ENCODE measurements at places on chromosomes 6 and 20.
A peak's percentile ranks its signal among the peaks of the same experiment; 100 is the strongest.

DNA sequence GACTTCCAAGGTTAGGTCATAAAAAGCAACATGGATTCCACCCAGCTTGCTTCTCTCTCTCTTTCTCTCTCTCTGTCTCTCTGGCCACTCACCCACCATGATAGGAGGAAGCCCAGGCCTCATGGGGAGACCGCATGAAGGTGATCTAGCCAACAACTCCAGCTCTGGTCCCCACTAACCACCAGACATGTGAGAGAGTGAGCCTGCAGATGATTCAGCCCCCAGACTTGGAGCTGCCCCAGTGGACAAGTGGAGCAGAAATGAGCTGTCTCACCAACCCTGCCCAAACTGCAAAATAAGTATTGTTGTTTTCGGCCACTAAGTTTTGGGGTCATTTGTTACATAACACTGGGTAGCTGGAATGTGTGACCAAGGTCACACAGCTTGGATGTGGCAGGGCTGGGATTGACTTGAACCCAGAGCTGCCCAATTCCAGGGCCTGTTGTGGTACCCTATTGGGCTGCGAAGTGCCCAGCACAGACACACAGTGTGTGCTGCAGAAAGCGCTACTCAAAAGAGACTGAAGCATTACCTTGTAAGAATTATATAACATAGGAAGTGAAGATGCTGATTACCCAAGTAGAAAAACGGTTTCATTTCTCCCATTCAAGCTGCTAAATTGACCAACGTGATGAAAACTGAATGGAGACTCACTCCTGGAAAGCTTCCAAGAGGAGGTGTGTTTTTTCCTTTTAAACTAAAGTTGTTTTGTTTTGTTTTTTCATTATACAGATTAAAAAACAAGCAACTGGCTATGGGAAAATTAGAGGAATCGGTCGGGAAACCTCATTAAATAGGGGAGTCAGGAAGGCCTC lies 9.1 kb upstream of the TLDC2 start:
- ATAC-seq, result no peak

DNA sequence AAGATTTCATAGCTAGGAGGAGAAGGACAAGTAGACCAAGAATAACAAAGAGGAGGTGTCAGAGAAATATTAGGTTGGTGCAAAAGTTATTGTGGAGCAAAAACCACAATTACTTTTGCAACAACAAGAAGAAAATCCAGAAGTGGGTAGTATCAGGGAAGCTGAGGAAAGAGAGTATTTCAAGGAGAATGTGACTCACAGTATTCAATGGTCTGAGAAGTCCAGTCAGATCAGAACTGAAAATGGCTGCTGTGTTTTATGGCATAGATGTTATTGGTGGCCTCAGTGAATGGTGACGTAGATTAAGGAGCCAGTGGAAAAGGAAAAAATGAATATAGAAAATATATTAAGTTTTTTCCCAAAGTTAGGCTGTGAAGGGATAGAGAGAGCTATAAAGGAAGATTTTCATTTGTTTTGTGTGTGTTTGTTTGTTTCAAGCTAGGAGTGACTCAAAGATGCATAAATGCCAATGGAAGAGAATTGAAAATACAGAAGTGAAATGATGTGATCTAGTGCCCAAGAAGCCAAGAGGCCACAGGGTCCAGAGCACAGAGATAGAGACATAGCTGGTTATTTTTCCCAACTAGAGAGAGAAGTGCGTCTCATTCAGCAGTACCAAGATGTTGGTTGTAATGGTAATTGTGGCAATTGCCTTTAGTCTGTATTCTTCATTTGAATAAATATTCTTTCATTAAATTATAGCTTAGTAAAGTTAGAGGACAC lies 112.8 kb downstream of the ADTRP start:
- ATAC-seq, result no peak

DNA sequence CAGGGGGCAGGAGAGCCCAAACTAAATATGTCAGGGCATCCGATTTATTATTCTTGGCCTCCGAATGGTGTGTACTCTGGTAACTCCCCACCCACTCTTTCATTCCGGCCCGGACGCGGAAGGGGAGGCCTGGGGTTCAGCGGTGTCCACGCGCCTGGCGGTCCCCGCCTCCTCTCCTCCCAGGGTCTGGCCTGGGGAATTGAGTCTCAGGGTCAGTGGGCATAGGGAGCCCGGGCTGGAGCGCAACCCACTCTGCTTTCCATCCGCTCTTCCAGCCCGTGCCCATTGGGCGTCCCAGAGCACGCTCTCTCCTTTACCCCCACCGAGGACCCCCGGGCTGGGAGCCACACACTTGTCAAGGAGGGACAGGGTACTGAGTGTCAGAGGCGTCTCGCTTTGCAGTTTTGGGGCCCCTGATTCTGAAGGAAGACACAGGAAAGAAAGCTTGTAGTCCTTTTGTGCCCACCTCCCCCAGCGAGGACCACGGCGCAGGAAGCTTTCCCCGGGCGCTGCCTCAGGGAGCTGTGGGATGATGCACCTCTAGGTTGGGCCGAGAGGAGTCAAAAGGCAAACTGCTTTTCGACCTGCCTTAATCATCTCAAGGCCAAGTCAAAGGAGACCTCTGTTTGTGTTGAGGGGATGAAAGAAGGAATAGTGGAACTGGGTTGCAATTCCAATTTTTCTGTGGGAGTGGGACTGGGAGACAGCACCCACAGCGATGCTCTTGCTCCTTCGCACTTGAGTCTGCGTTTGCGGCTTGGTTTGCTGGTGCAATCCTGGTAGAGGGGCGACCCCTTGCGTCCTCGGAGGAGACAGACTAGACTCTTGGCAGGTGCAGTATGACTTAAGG lies 2.5 kb downstream of the RSPO3 start:
- peak; percentile 67 for ATAC-seq

- ATAC-seq, result no peak
Observed at GRCh38 chr20:47309394-47309793, 47.1 kb downstream of the ZMYND8 start.

GRCh38 chr6:138963531-138963930 lies 24.5 kb downstream of the REPS1 start:
- ATAC-seq, result no peak

DNA sequence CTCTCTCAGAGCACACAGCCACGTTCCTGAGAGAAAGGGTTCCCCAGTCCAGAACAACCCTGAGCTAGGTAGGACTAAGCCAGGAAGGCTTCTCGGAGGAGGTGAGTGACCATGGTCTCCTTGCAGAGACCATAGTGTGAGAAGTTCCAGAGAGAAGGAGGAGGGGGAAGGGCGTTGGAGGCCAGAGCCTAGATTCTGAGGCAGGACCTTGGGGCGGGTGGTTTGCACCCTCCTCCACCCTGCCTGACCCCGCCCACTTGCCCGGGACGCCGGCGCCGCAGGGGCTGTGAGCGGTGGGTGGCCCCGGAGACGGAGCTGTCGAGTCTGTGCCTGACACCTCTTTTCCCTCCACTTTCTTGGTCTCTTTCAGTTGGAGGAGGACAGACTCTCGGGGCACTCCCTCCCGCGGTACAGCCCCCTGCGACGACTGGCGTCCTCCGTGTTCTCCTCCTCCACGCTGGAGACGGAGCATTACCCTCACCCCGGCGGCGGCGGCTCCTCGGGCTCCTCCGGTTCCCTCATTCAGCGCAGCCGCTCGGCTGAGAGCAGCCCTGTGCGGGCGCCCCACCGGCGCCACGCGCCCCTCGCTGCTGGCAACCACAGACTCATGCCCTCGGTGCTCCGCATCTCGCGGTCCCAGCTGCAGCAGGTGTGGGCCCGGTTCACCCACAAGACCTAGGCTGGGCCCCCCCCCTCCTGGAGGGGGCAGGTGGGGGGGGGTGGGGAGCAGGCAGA lies 26.2 kb downstream of the TTBK1 start:
- peak; percentile 46 for ATAC-seq

GRCh38 chr6:136173519-136174507 lies 76.3 kb downstream of the MTFR2 start:
- ATAC-seq, result no peak

GRCh38 chr20:64130271-64130670 lies 22.9 kb upstream of the NPBWR2 start:
- no peak for ATAC-seq

DNA sequence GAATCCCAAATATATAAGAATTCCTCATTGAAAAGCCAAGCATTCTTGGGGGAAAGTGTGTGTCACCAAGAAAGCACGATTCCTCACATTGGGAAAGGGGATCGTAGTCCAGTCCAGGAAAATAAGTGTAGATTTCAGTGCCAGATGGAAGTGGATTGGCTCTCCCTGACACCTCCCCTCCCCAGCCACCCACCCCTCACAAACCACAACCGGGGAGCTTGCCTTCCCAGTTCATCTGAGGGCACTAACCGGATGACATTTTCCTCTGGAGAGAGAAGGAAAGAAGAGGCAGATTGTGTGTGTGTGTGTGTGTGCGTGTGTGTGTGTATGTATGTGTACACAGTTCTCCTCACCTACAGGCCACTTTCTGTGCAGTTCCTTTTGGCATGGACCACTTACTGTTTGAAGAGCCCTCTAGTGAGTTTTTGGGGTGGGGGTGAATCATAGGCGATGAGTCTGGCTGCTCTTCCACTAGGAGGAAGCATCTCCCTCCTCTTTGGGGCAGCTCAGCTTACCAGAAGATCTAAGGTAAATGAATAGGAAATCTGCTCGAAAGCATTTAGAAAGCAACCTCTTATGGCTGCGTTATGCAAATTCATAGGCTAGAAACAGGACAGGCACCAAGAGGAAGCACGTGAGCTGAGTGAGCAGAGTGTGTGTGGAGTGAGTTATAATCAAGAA lies 20.8 kb downstream of the DAAM2 start:
- ATAC-seq, result peak; percentile 44

- no peak for ATAC-seq
Observed at GRCh38 chr6:32963866-32964265, 4.5 kb upstream of the BRD2 start.

DNA sequence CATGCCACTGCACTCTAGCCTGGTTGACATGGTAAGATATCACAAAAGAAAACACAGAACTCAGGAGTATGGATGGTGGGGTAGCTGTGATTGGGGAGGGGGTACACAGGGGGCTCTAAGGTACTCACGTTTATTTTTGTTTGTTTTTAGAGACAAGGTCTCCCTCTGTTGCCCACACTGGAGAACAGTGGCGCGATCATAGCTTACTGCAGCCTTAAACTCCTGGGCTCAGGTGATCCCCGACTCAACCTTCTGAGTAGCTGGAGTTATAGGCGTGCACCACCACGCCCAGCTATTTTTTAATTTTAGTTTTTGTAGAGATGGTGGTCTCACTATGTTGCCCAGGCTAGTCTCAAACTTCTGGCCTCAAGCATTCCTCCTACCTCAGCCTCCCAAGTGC lies 29.3 kb downstream of the BCL2L1 start:
- no peak for ATAC-seq

GRCh38 chr20:1565461-1565860 lies 8.0 kb upstream of the SIRPD start:
- ATAC-seq, result no peak

DNA sequence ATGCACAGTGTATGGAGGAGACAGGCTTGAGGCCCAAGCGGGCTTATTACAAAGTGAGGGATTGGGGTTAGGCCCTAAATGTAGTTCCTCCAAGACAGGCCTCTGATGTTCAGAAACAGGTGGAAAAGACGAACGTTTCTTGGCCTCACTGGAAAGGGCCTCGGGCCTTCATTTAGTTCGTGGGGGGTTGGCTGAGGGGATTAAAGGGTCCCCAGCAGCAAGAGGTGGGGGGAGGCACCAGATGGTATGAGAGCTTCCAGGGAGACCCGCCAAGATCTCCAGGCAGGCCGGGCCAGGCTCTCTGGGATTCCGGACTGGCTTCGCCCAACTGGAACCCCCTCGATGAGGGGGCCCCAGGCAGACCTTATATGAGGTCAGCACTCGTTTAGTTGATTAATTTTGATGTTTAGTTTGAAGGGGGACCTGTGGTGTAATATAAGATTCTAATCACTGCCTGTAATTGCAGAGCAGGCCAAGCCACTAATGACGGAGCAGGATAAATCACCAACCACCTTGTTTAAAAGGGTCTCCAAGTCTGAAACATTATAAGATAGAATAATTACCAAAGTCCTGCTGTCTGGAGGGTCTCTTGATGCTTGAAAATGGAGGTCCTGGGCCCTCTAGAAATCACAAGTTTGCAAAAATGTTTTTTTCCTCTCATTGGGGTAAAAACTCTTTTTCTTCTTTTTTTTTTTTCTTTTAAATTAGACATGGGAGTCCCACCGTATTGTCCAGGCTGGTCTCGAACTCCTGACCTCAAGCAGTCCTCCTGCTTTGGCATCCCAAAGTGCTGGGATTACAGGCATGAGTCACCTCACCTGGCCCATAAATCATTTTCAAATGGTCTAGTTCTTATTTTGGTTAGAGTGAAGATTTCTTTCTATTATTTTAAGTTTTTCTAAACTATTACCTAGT lies 2.2 kb downstream of the HMGA1 start:
- no peak for ATAC-seq

DNA sequence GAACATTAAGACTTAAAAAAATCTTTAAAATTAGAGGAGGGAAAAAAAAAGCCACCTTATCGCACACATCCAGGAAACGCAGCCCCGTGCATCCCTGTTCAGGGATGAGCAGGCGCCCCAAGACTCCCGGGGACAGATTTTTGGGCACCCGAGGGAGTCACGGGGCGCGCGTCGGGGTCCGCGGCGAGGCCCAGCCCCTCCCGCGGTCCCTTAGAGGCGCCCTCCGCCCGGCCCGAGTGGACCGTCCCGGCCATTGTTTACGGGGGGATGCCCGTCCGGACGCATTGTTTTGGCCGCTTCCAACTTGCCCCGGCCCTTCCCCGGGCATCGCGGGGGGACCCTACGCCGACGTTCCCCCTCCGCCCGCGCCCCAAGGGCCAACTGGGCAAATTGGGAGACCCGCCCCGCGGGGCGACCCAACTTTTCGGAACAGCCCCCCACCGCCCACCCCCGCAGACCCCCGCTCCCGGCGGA lies 610 bp downstream of the ZNF217 start:
- ATAC-seq, result no peak

GRCh38 chr6:143179096-143179495 lies 118.4 kb downstream of the AIG1 start:
- no peak for ATAC-seq

DNA sequence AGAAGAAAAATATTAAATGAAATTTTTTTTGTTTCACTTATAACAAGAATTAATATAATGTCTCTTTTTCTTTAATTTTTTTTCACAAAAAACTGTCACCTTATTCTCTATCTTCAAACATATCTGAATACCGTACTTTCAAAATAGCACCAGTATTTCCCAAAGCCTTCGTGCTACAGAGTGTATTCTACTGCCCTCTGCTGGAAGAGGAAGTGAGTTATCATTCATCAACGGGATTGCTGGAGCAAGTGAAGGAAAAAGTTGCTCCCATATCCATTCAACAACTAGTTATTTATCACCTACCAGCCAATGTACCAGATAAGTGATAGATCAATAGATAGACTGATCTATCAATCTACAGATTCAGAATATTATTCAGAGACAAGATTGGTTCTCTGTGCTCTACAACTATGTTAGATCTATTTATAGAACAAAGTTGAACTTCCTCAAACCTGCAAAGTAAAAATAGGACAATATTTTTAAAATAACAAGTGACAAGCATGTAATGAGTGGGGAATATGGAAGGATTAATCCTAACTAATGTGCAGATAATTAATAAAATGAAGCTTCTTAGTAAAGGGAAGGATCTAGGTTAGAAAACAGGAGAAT lies 26.7 kb upstream of the TFAP2B start:
- no peak for ATAC-seq

DNA sequence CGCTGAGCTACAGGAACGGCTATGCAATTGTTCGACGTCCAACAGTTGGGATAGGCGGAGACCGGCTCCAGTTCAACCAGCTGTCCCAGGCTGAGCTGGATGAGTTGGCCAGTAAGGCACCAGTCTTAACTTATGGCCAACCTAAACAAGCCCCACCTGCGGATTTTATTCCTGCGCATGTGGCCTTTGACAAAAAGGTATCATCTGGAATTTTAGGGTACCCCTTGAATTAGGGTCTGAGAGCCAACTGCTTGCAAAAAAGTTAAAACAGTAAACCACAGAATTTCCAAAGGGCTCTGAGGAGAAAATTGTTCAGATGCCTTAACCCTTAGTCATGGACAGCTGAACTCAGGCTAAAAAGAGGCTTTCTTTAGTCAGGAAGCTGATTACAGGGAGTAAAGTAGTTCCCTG lies 3.8 kb downstream of the EFHC1 start:
- ATAC-seq, result no peak

All from gastroesophageal sphincter (tissue), 4 donors.